Thyroid gland (tissue), 4 donors: ENCODE measurements at places on chromosomes 7 and 10.

GRCh38 chr7:147539685-147540084 is 1050.9 kb upstream of the C7orf33 start:
- no peak for DNase-seq

DNA sequence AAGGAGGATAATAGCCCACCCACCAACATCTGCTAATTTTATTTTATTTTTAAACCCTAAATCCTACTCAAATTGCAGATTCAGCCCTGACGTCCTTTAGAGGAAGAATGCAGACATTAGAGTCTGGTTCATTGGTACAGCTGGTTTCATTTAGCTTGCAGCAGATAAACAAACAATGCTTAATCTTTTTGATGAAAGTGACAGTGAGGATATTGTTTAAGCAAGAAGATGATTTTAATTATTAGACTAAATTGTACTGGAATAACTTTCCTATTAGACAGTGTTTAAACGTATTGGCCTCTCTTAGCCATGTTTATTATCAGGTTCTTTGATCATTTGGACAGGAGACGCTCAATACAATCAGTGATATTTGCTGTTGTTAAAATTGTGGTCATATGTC is 164.8 kb downstream of the CDK14 start:
- DNase-seq: no peak

DNA sequence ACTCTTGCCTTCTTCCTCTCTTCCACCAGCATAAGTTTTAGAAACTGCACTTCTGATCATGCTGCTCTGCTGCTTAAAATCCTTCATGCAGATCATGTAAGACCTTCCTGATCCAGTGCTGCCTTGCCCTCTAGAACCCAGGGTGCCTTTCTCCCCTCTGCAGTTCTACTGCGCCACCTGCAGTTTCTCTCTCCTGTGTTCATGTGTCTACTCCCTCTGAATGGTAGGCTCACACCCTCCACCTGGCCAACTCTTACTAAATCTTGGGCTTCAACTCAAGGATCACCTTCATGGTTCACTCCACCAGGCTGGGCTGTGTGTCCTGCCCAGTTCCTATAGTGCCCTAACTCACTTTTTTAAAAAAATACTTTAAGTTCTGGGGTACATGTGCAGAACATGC is 174.6 kb upstream of the ITGB1 start:
- no peak for DNase-seq

- DNase-seq: no peak
Observed at GRCh38 chr7:54643064-54643463, 100.9 kb downstream of the VSTM2A start.
